ENCODE measurements at places on chromosomes 2 and 18.

- no peak for DNase-seq
Measured at GRCh38 chr2:32652555-32653209, 24.8 kb downstream of the TTC27 start.

DNA sequence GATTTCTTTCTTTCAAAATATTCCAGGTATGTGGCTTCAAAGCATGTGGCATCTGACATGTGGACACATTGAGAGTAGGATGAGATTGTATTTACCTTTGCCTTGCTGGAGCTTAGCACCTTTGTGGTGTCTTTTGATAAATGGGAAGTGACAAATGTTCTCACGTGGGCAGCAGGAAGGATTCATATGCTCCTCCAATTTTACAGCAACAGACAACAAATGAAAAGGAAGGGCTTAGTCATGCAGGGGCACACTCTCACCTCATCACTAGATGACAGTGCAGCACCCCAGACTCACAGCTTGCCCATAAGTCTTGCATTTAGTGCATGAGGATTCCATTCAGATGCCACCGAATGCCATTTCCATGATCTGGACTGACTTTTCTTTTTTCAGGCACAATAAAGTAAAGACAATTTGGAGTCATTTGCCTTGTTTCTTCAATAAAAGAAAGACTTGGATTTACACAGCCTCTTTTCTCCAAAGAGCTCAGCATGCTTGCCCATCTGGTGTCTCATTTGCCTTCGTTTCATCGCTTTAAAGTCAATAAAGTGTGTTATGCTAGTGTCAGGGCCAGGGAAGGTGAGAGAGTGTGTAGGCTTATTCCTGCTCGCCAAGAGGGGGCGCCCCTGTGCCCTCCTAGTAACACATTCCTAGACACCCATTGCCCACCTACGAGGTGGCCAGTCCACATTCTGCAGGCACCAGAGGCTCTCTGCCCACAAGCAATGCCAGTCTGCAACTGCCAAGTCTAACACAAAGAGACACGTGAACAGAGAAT lies 39.6 kb upstream of the DAPL1 start:
- no peak for DNase-seq

GRCh38 chr2:139000131-139000785 lies 220.1 kb upstream of the NXPH2 start:
- no peak for DNase-seq

DNA sequence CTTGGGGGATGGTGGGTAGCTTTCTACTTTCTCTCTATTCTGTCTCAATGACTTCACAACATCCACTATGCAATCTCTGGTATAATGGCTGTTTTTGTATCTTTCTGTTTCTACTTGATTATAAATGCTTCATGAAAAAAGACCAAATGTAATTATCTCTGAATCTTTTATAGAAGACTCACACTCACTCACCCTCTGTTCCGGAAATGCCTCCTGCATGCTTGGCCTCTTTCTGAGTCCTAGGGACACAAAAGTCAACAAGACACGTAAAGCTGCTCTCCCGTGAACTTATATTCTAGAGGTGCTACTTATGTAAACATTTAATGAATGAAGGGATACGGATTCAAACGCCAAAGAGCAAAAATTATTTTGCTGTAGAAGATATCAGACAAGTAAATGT lies 502.2 kb upstream of the SOX11 start:
- no peak for DNase-seq

GRCh38 chr2:235049719-235050118 lies 97.9 kb downstream of the SH3BP4 start:
- no peak for DNase-seq

GRCh38 chr2:3037196-3038194 lies 340.1 kb downstream of the EIPR1 start:
- DNase-seq = no peak

DNA sequence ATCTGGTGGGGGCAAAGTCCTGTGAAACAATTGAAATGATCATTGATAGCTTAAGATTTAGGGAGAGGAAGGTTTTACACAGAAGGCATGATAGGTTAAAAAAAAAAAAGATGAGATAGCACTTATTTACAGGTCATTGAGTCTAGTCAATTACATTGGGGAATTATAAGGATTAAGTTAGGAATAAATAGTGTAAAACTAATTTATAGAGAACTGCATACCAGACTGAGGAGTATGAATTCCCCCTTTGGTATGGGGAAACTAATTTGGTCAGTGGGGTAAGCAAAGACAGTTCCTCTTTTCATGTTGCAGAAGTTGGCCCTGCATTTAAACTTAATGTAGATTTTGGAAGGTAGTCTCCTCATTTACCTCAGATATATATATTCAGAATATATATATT lies 10.8 kb downstream of the GLS start:
- no peak for DNase-seq

- DNase-seq = no peak
Measured at GRCh38 chr18:63244607-63245006, 75.0 kb downstream of the BCL2 start.

DNA sequence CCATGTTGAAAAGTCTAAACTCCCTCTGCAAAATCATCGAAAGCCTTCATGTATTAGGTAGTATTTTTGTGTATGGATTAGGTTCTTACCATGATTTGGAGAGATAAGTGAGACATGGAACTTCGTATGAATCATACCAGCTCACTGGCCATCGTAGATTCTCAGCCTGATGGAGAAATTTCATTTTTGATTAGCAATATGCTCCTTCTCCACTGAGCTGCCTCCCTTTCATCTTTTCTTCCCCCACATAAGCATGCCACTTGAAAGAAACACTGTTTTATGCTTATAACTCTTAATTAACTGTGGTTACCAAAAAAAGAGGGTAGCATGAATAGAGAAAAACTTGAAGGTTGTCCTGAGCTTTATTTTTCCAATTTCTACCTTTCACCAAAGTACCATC lies 111.9 kb downstream of the NCK2 start:
- DNase-seq = no peak

- DNase-seq = no peak
Measured at GRCh38 chr2:28165087-28165635, 227.5 kb upstream of the FOSL2 start.

- no peak for DNase-seq
Measured at GRCh38 chr2:47040651-47041050, 114.5 kb downstream of the STPG4 start.

- no peak for DNase-seq
Measured at GRCh38 chr2:173584676-173585458, 230.2 kb downstream of the CDCA7 start.

DNA sequence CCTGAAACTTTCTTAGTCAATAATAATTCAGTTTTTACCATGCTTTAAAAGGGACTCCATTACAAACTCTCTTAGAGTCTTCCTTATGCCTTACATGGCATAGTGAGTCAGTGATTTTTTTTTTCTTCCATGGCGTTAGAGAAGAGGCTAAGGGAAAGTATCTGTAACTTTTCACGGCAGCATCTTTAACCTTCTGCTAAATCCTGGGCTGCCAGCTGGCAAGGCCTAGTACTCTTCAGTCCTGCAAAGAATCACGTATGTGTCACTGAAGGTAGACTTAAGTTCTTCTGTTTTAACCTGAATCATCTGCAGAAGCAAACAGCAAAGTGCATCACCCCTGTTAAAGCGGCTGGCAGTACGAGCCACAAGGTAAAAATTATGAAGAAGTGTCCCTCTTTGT lies 286.3 kb upstream of the FN1 start:
- DNase-seq = no peak

- DNase-seq = no peak
Measured at GRCh38 chr18:57107140-57107832, 39.6 kb upstream of the BOD1L2 start.

GRCh38 chr2:189874586-189875320 lies 90.5 kb downstream of the PMS1 start:
- no peak for DNase-seq

DNA sequence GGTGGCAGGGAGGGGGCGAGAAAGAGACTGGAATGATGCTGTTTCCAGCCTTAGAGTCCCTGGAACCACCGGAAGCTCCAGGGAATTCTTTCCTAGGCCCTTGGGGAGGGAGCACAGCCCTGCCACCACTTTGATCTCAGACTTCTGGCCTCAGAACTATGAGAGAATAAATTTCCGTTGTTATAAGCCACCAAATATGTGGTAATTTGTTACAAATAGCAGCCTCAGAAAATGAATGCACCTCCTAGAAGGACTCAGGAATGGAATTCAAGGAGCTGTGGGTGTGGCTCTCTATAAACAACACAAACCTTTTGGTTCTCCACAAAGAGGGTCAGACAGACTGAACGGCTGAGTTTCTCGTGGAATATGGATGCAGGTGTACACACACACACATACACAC lies 144.5 kb downstream of the ACKR3 start:
- DNase-seq = no peak

DNA sequence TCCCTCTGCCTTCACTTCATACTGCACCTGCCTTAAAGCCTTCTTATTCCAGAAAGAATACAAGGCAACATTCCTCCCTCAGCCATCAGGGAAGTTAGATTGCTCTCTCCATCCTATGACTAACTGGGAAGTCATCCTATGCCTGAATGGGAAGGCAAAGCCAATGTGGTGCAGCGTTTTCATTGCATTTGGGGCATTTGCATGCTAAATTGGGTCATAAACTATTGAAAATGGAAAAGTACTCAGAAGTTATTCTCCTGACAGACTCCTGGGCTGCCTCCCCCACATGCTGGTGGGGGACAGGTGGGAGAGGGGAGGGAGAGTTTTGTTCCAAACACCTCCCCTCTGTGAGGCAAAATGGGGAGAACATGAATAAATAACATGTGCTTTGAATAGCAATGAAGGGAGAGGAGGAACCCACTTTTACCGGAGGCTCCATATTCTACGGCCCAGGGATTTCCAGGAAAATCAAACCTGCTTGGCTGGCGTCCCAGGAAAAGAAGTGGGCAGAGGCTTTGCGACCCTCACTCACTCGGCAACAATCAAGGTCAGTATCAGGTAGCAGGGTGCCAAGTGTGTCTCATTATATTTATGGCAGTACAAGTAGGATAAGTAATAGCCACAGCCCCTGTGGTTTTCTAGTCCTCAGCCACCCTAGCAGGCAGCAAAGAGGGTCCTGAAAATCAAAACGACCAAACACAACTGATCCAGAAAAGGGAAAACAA lies 84.1 kb downstream of the BOD1L2 start:
- DNase-seq = no peak

GRCh38 chr2:98917031-98917471 lies 19.0 kb downstream of the CRACDL start:
- no peak for DNase-seq

GRCh38 chr2:216415541-216415940 lies 3.3 kb downstream of the SMARCAL1 start:
- DNase-seq = no peak

DNA sequence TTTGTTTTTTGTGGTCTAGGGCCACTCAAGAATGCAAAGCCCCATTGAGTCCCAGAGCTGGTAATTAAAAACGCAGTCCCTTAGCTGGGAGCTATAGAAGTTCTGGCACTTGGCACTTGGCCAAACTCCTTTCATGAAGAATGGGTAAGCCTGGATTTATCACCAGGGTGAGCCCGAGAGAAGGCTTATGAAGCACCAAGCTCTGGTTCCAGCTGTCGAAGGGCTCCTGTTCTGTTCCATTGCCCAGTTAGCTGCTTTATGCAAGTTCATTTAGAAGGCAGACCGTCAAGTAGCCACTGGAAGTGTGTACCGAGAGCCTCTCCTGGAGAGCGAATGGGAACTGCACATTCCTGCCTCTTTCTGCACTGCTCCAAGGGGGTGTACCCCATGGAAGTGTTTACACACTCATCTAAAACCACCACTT lies 14.2 kb downstream of the ECEL1 start:
- DNase-seq = no peak

DNA sequence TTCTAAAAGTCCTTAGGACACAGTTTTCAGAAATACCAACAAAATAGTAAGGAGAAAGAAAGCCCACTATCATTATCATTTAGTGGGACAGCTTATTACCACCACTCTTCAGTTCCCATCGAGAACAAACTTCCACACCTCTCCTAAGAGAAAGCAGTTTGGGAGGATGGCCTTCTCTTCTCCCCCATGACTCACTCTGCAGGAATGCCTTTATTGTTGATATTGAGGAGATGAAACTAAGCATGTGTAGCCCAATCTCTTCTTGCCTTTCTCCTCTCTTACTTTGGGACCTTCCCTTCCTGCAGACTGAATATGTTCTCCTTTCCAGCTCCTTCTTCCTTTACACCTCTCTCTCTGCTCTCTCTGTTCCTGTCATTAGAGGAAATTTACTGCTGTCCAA lies 30.0 kb upstream of the ERMN start:
- no peak for DNase-seq

DNA sequence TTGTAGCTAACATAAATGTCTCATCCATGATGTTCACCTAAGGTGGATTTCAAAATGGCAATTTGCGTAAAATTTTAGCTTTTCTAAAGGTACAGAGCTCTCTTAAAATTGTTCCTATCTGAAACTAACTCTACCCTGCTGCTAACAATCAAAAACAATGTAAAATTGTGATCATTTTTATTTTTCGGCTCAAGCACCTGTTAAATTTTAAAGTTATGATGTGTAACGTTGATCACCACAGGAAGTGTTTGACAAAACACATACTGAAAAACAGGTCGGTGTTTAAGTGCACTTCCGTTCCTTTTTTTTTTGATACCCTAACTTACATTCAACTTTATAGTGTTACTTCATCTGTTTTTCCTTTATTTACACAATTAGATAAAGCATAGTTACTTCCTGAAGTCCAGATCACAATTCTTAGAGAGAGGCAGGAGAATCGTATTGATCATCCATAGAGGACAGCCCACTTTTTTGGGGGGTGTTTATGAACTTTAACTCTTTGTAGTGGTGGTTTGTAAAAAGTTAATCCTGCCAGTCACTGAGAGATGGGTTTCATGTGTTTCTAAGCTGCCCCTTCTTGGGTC lies 6.0 kb upstream of the NCK2 start:
- no peak for DNase-seq

- no peak for DNase-seq
Measured at GRCh38 chr2:161980976-161981375, 93.0 kb downstream of the DPP4 start.

DNA sequence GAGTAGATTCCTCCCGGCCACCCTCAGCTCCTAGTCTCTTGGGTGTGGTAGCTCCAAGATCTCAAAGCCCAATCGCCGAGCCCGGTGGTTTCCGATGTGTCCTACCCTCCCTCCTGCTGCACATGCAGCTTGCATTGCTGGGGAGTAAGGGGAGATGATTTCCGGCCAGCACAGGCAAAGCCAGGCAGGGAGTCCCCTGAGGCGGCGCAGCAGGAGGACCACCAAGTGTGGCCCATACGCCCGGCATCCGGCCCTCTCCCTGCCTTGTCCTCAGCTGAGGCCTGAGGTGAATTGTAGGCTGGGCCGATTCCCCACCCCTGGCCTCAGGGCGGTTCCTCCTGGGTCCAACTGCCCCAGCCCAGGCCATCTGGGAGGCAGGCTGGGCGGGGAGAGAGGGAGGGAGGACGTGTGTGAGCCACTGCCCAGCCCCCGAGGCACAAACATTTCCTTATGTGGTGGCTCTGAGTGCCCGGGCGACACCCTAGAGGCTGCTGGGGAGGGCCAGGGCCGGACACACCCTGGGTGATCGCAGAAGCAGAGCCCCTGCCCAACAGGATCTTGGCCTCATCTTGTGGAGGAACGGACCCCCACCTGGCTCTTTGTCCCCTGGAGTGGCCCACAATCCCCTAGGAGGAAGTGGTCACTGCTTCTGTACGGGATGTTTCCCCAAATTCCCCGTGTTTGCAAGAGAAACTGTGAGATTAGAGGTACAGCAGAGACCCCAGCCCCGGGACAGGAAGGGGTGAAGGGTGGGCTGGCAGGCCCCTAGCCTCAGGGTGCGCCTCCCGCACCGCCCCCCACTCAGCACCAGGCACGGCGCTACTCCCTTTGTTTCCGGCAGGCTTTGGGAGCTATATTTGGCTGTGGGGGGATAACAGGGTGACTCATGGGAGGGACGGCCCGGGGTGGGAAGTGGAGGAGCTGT lies 41.9 kb upstream of the PTMA start:
- no peak for DNase-seq
